ENCODE measurements at places on chromosomes 12 and 14.
A peak's percentile ranks its signal among the peaks of the same experiment; 100 is the strongest.

DNA sequence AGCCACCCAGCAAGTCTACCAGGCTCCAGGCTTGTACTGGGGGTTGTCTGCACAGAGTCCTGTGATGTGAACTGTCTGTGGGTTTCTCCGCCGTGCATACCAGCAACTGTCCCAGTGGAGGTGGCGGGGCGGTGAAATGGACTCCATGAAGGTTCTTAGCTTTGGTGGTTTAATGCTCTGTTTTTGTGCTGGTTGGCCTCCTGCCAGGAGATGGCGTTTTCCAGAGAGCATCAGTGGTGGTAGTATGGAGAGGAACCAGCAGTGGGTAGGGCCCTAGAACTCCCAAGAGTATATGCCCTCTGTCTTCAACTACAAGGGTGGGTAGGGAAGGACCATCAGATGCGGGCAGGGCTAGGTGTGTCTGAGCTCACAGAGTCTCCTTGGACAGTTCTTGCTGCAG, 303.8 kb downstream of the TMEM121 start:
- no peak for DNase-seq

DNA sequence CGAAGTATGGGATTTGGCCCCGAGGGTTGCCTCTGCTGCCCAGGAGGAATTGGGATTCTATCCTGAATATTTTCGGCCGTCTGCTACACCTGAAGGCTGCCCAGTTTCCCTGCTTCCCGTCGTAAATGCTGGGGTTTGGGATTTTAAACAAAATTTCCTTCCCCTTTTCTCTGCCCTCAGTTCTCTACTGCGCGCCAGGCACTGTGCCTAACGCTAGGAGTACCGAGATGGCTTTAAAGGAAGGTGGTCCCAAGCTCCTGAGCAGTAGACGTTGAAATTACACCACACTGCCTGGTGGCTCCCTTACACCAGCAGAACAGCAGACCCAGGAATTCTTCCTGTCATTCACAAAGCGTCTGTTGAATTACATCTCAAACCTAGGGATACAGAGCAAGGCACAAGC, 566 bp upstream of the PRDM4 start:
- peak; percentile 56 for DNase-seq

- no peak for DNase-seq
These were observed 84.8 kb downstream of the PEBP1 start for GRCh38 chr12:118220702-118221101.

DNA sequence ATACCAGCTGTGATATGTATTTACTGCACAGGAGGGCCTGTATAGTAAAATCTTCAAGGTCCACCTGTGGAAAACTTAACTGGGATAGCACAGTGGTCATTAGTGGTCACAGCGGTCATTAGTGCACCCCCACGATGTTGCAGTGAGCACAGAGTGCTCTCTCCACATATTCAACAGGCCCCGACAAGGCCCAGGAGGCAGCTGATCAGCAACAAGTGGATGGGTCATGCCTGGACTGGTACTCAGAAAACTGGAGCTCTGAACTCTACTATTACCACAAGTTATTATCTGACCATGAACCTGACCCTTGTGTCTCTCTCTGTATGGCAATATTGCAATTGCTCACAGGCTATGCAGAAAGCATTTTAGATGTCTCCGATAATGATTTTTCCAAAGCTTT, 129.5 kb downstream of the SLC35F4 start:
- no peak for DNase-seq

DNA sequence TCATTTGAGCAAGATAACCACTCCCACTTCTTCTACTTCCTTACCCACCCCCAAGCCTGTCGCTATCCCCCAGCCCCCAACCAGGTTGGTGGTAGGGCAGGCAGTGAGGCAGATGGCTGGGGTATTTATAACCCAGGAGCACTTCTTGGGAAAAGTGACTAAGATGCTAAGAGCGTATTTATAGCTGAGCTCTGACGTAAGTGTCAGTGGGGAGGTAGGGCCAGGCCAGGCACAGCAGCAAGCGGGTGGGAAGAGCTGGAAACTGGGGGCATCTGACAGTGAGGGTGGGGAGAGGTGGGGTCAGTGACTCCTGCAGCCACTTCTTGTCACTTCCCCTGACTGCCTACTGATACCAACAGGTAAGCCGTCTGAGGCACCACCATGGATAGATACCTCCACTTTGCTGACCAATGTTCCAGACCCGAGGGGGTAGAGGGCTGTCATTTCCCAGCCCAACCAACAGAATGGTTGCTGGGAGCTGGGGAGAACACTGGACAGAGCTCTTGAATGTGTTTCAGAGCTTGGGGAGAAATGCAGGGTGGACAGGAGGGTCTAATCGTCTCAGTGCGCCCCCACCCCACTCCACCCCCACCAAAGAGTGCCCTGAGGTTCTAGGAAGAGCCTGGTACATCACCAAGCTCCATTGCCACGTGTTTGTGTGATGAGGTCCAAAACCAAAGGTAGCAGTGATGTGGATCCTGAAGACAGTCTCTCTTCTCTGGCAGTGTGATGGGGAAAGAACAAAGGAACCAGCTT, 2.7 kb upstream of the INHBE start:
- peak; percentile 99 for DNase-seq

DNA sequence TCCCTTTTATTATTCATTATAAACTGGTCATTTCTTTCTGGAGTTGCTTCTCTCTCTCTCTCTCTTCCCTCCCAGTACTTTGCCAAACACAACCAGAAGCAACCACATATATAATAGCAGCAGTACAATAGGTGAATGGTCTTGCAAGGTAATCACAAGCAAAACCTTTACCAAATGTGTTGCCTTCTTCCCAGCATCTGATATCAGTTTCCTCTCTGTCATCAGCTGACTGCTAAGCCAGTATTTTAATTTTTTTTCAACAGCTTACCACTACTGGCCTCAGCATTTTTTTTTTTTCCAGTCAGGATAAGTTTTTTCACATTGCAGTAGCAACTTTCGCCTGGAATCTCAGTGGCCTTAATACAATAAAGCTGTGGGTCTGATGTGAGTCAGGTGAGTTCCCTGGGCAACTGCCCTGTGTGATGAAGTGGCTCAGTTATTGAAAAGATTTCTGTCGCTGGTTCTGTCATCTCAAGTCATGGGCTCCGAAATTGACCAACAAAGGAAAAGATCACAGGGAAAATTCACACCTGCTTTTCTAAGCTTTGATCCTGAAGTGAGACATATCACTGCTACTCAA, 282.5 kb upstream of the AMIGO2 start:
- DNase-seq = no peak

- peak; percentile 31 for DNase-seq
These were observed 180.3 kb downstream of the HELB start for GRCh38 chr12:66482351-66483203.

DNA sequence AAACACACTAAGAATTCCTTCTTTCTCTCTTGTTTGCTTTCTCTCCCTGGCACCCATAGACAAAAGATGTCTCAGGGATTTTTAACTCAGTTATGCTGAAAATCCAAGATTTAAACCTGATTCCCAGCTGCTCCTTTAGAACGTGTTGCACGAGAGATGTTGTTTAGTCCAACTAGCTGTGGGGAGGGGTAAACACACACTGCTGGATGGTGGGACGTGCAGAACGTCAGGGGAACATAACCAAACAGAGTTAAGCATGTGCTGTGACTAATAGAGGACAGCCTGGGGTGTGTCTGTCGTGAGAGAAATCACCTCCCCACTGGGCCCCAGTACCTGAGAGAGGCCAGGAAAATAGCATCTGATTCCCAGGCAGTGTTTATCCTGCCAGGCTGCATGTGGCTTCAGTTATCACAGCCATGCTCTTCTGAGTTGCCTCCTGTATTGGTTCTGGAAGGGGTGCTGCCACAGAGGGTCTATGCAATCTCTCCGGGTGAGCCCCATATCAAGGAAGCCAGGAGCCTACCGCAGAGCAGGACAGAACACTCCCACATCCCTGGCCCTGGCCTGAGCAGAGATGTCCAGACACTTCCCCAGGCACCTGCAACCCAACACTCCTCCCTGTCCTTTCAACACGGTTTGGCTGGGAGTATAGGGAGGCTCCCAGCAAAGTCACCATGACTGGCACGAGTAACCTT, 112.7 kb upstream of the EGLN3 start:
- DNase-seq = no peak

Measured in NCI-H82 (cell line).